Cortex of kidney (tissue), 1 donor: ENCODE measurements at places on chromosomes 3 and 15.

DNA sequence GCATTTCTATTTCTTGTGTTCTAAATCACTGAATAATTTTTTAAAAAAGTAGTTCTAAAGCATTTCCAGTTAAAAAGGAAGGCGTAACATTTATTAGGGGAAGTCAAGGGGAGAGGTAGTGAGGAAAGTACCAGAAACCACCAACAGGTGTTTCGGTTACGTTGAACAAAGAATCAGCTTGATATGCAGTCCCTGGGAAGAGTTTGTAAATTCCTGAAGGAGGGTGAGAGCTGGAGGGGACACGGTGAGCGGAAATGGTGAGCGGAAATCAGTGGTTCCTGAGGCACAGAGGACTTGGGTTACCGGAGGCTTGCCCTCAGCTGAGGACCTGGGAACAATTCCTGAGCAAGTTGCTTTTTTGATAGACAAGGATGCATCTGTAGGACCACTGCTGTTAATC lies 17.8 kb downstream of the MAP2K1 start:
- no peak for DNase-seq

GRCh38 chr3:176798680-176799079 lies 398.6 kb downstream of the TBL1XR1 start:
- no peak for DNase-seq

GRCh38 chr3:43699864-43700263 lies 9.1 kb downstream of the ABHD5 start:
- DNase-seq, result no peak

DNA sequence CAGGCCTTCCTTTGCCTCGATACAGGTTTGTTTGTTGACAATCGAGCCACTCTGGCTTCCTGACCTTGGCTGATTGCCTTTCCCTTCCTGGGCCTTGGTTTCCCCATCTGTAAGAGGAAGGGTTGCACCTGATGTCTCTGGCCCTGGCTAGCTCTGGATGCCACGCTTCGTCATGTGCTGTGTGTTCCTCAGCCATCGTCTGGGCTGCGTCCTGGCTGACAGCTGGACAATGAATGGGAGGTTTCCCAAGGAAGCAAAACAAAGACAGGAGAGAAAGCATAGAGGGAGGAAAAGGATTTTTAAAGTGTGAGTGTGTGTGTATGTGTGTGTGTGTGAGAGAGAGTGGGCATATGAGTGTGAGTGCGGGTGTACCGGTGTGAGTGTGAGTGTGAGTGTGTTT lies 65.2 kb upstream of the HACD2 start:
- DNase-seq, result no peak

- no peak for DNase-seq
These were observed 12.4 kb downstream of the RIOX2 start for GRCh38 chr3:97959872-97960271.

- no peak for DNase-seq
These were observed 303.9 kb upstream of the SLCO3A1 start for GRCh38 chr15:91549581-91549980.

GRCh38 chr15:65920825-65921309 lies 51.6 kb downstream of the RAB11A start:
- no peak for DNase-seq

DNA sequence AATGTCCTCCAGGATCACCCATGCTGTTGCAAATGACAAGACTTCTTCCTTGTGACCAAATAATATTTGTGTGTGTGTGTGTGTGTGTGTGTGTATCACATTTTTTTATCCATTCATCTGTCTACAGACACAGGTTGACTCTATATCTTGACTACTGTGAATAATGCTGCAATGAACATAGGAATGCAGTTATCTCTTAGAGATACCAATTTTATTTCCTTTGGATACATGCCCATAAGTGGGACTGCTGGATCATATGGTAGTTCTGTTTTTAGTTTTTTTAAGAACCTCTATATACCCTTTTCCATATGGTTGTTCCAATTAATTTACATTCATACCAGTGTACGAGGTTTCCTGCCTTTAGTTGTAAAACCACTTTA lies 41.7 kb downstream of the GPR176 start:
- no peak for DNase-seq

DNA sequence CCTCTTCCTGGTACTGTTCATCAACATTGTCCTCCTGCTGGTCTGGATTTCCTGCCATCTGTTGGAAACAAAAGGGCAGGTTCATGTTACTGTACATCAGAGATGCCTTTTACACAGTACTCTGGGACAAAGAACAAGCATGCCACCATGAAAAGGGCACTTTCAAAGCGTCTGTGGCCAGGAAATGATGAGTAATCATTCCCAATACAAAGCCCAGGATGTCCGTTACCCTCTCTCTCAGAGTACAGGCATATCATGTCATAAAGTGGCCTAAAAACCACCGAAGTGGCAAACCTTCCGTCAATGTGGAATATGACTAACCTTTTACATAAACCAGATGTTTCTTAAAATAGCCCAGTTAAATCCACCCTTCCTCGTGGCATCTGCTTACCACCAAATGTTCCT lies 71.2 kb downstream of the GOLIM4 start:
- DNase-seq, result no peak

GRCh38 chr3:191795196-191795595 lies 334.2 kb downstream of the PYDC2 start:
- DNase-seq, result no peak

DNA sequence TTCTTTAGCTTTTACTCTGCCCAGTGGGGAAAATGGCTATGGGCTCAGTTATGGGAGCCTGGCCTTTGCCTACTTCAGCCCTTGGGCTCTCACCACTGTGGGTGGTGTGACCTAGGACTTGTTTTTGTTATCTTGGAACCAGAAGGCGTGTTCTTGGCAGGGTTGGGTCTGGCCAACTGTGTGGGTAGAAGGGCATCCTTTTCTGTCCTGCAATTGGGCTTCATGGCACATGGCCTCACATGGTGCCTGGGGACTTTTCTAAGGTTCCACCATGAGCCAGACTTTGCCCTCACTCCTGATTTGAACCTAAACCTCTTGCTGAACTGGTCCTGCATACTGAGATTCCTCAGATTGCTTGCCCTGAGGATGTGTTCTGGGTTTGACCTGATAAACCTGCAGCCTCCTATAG lies 1.7 kb downstream of the GLYCTK start:
- no peak for DNase-seq

- DNase-seq, result no peak
These were observed 466.1 kb downstream of the PDCD6IP start for GRCh38 chr3:34264337-34265041.

GRCh38 chr15:40430271-40430805 lies 10.4 kb upstream of the BAHD1 start:
- DNase-seq, result no peak

GRCh38 chr15:79811406-79812405 lies 85.1 kb downstream of the MTHFS start:
- DNase-seq, result no peak

- DNase-seq, result no peak
These were observed 302.8 kb upstream of the TBC1D5 start for GRCh38 chr3:18044971-18045880.

DNA sequence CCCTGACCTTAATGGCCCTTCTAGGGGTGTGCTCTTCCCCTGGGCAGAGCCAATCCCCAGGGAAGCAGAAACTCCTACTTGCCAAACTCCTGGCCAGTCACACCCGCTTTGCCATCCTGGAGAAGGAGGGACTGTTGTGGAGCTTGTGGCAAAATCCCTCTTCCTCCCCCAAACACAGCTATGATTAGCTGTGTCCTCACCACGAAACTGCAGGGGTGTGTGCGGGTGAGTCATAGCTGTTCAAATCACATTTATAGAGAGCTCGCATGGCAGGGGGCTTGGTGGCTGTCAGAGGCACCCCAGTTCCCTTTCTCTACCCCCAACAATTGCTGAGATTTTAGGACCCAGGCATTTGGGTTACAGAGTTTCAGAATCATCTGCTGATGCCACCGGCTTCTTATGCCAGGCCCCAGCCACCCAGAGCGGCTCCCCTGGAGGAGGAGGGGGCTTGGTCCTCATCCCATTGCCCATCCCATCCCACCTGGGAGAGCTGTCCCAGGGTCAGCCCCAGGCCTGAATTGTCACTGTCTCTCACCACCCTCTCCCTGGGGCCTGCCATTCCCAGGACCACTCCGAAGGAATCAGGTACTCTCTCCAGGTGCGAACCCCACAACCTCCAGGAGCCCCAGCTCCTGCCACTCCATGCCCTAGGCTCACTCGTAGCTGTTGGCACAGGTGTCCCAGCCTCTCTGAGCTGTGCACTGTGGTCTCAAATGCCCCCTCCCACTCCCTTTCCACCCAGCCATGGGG lies 28.8 kb upstream of the MAGEF1 start:
- DNase-seq, result no peak

DNA sequence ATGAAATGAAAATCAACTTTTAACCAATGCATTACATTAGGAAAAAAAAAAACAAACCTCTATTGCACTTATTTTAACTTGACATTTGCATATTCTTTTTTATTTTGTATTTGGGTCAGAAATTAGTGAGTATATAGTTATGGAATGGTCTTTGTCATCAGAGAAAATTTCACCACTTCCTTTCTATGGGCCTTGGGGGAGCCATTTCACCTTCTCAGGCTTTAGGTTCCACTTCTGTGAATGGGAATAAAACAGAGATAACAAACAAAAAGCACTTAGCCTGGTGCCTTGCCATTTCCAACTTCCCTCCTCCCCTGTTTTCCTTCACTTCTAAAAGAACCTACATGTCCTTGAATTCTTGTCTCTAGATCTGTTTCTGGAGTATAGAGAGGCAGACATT lies 168.0 kb upstream of the STT3B start:
- DNase-seq, result no peak

GRCh38 chr3:186821429-186822387 lies 15.4 kb upstream of the RFC4 start:
- DNase-seq, result no peak

DNA sequence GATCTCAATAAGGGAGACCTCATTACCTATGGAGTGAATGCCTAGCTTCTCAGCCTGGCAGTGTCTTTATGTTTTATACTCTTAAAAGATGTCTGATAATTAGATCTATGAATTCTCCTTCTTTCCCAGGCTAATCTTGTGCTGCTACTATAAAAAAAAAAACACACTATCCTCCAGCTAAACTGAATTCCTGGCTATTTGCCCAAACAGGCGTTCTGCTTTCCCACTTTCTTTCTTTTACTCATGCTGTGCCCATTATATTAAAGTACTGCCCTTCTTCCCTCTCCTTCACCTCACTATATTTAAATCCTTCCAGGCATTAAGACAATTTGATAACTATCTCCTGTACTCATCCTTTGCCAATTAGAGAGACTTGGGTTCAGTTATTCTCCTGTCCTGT lies 1134.9 kb downstream of the ROBO2 start:
- no peak for DNase-seq

- DNase-seq, result no peak
These were observed 7.3 kb upstream of the NRROS start for GRCh38 chr3:196632046-196632751.

DNA sequence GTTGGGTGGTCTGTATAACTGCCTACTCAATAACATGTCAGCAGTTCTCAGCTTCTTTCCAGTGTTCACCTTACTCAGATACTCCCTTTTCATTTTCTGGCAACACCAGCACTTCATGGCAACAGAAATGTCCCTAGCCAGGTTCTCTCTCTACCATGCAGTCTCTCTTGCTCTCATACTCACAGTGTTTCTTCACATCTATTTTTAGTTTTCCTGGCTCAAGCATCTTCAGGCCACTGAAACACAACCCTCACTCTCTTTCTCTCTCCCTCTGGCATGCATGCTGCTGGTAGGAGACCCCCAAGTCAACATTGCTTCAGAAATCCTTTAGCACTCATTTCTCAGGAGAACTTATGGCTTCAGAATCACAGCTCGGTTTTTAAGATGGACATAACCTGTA lies at the start of gene CAPN3:
TSS of gene CAPN3 (plus strand) at position 253 of the 400 bp plus-strand sequence. CDS start 305 bp downstream, outside the sequence.
- DNase-seq, result no peak

GRCh38 chr3:8516047-8516661 lies 14.5 kb downstream of the LMCD1 start:
- no peak for DNase-seq

- no peak for DNase-seq
These were observed 1010.8 kb downstream of the OTOL1 start for GRCh38 chr3:162507397-162507796.

DNA sequence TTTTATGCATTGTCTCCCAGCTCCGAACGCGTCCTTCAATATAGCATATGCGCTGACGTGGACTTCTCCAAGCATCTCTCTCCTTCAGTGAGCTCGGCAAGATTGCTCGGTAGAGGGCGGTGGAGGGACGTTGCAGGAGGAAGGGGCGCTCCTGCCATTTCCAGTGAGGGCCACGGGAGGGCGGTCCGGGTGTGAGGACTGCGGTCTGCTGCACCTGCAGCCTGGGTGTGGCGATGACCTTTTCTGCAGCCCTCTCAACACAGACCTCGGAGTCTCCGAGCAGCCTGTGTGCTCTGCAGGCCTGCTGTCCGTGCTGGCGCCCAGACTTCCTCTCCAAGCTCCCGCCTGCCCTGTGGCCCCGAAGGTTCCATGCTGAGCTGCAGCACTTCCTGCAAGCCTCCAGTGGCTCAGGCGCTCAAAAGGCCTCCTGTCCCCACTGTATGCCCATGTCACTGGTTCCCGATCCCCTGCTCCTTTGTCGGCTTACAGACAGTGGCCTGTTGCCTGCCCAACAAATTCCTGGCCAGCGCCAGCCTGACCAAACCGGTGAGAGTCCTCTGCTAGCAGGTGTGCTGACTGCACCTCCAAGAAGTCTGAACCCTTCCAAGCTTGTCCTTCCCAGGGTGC lies 8.9 kb upstream of the RTP3 start:
- DNase-seq, result no peak

- no peak for DNase-seq
These were observed 450.8 kb upstream of the NAALADL2 start for GRCh38 chr3:174408310-174408709.

GRCh38 chr15:99496302-99496629 lies 69.5 kb upstream of the MEF2A start:
- no peak for DNase-seq

GRCh38 chr15:80878242-80878866 lies 99.2 kb downstream of the CEMIP start:
- DNase-seq, result no peak

GRCh38 chr3:14483286-14483685 lies 56.9 kb downstream of the GRIP2 start:
- no peak for DNase-seq

- DNase-seq, result no peak
These were observed 397.9 kb downstream of the EPHB1 start for GRCh38 chr3:135192929-135193328.

GRCh38 chr15:34084086-34084485 lies 17.6 kb downstream of the EMC7 start:
- no peak for DNase-seq

GRCh38 chr15:39710681-39711080 lies 72.0 kb downstream of the FSIP1 start:
- DNase-seq, result no peak

GRCh38 chr3:10217359-10217758 lies 30.9 kb upstream of the TATDN2 start:
- no peak for DNase-seq

DNA sequence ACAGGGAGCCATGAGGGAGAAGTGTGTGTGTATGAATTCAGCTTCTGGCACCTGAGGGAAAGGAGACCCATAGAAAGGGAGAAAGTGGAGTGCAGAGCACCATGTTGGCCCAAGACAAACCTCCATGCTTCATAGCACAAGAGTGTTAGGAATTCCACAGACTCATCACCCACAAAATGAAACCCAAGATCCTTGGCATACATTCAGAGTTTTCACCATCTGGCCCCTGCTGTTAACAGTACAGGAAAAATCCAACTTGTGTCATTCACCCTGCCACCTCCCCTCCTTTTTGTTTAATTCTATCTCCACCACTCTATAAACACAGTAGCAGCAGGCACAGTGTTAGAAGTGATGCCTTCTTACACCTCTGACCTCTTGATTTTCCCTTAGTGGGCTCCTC lies 60.0 kb upstream of the MNS1 start:
- no peak for DNase-seq

- no peak for DNase-seq
These were observed 201.6 kb downstream of the EDEM1 start for GRCh38 chr3:5389057-5389456.
